GM12864 (cell line): ENCODE measurements at places on chromosomes 2 and 18.

- no peak for DNase-seq
Measured at GRCh38 chr2:153819074-153819473, 52.6 kb upstream of the GALNT13 start.

DNA sequence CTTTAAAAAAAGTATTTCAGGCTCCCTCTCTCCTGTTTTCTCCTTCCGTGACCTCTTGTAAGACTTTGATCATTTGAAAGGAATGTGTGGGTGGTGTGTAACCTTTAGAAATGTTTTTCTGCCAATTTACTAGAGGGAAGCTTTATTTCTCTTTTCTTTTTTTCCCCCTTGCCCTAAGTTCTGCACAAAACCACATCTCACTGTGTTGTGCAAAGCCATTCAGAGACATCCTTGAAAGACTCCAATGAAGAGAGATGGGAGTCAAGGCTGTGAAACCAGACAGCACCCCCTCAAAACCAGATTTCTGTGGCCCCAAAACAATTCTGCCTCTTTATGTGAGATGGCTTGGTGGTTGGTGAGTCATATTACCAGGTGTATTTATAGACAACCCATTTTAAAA is 184.6 kb upstream of the ERBB4 start:
- no peak for DNase-seq

DNA sequence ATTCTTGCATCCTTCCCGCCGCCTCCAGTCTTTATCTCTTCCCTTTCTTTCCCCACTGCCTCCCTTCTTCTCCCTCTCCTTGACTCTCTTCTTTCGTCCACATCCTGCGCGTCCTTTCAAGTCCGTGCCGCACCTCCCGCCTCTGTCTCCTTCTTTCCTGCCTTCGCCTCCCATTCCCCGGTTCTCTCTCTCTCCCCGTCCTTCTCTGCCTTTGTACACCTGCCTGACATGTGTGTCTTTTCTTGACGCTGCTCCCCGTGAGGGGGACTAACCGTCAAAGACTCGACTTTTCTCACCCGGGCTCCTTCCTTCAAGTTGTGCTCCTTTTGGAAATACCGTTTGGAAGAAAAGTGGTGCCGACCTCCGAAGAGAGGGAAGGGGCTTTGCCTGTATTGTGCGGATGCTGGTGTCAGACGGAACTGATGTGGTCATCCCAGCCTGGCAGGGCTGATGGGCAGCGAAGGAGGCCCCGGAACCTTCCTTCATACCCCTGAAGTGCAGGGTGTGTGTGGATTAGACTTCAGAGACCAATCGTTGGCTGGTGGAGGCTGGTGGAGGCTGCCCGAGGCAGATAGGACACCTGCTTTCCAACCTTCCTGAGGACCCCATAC is 879 bp downstream of the TMEM178A start:
- DNase-seq, result no peak

GRCh38 chr18:1014951-1015624 is 110.4 kb downstream of the ADCYAP1 start:
- DNase-seq, result no peak

GRCh38 chr2:237929979-237930378 is 36.8 kb upstream of the UBE2F start:
- no peak for DNase-seq

DNA sequence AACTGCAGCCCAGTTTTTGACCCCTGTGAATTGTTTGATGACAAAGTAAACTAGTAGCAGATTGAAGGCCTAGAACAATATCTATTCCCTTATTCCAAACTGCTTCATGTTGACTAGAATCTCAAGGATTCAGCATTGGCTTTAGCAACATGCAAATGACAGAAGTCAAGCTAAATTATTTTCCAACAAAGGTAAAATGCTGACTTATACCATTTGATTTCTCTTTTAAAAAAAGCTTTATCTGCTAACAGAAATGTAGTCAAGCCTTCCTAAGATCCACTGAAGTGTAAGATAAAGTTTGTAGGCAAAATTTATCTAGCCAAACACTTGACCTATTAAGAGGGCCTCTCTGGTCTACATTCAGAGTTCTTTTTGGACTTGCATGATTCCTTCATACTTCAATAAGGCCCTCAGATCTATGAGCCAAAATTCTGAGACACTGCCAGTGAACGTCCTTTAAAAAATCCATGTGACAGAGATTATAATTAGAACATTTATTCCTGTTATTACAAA is 9.5 kb upstream of the CYBRD1 start:
- no peak for DNase-seq

DNA sequence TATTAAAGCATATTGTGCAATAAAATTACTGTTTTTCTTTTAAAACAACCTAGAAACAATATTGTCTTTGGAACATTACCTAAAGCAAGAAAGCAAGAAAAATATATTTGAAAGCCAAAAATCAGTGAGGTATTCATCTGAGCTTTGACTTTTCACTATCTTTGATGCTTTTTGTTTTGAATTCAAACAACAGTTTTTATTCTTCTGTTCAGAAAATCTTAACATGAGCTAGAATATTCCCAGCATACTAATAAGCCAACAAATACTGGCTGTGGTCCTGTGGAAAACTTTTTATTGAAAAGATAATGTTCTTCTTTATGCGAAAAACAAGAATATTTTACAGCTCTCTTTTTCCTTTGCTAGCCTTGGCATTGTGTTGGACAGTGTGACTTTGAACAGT is 19.8 kb downstream of the FAM171B start:
- DNase-seq, result no peak

GRCh38 chr2:45011121-45011520 is 1.9 kb upstream of the SIX2 start:
- DNase-seq, result no peak

- no peak for DNase-seq
Measured at GRCh38 chr2:132559326-132559725, 110.7 kb downstream of the LYPD1 start.

DNA sequence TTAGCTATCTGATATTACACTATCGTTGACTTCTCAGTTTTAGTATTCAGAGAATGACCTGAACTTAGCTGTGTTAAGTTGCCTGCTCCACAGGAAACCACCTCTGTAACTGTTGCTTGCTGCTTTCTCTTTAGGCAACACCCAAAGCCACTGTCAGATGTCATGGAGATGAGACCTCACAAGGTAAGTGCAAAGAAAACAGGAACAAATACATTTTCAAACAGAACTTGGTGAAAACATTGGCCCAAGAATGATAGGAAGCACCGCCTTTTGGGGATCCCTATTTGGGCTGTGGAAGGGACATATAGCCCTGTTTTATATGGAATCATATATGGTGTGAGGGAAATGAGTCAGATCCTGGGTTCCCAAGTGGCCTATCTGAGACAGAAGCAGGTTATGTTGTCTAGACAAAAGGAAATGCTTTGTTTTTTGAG is 143.4 kb downstream of the UBE2E3 start:
- DNase-seq, result peak; percentile 88

GRCh38 chr2:60862642-60863041 is 18.7 kb upstream of the REL start:
- DNase-seq, result no peak

- no peak for DNase-seq
Measured at GRCh38 chr2:107313316-107313715, 427.3 kb upstream of the ST6GAL2 start.

DNA sequence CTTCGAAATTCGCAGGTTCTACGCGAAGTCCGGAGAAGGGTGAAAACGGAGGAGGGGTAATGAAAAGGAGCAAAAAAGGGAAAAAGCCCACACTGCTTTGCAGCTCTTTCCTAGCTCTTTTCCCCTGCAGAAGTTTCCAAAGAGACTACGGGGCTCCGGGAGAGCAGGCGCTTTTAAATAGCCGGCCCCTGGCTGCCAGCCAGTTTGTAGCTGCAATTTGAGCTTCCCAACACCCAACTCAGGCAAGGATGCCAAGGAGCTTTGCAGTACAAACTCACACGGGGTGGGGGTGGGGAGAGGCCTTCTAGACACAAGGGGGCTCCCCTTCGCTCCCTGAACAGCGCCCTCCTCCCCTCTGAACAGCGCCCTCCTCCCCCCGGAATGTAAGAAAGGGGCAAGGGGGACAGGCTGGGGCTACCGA is at the start of gene IGFBP5:
TSS of gene IGFBP5 (minus strand) at position 149 of the 421 bp plus-strand sequence. CDS start 774 bp downstream, outside the sequence.
- no peak for DNase-seq

- DNase-seq, result no peak
Measured at GRCh38 chr18:79912994-79913831, 38.2 kb downstream of the SLC66A2 start.

GRCh38 chr2:226984750-226985582 is 149.1 kb downstream of the RHBDD1 start:
- peak; percentile 53 for DNase-seq

GRCh38 chr2:45233301-45233700 is 224.0 kb upstream of the SIX2 start:
- DNase-seq, result no peak

DNA sequence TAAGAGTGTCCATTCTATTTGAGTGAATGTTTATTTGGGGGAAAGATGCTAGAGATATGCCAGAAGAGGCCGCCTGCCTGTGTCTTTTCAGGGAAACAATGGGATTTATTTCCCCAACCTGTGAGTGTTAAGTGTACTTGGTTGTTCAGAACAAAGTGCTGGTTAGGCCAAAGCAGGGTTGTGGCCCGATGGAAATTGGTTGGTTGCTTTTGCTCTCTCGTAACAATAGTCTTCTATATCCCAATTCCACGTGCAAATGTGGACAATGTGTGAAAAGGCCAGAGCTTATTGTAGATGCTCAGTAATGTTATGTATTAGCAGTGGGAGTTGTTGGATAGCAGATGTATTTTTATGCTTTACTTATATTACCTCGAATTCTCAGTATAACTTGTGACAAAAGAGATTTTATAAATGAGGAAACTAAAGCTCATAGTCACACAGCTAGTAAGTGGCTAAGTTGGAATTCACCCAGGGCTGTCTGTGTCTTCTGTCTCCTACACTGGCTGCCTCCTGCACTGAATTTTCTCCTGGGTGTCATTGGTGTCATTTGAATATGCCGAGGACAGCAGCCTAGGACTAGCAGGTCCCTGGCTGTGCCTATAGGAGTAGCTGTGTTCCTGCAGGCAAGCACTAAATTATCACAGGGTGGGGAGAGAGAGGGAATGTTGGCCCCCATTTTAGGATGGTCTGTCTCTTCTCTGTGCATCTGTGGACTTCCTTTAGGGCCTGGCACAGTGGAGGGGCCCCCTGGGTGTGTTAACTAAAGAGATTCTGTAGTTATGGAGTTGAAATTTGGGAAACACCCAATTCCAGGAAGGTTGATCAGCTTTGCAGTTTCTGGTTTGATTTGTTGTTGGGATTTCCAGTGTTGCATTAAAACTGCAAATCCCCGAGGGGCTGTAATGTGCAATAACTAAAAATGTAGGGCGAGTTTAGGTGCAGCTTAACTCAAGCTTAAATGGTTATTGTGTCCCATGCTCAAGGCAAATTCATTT is 21.6 kb downstream of the GPD2 start:
- DNase-seq, result no peak

- no peak for DNase-seq
Measured at GRCh38 chr2:218344090-218344754, 12.4 kb upstream of the CATIP start.

- no peak for DNase-seq
Measured at GRCh38 chr2:173684896-173685459, 280.2 kb downstream of the SP3 start.

DNA sequence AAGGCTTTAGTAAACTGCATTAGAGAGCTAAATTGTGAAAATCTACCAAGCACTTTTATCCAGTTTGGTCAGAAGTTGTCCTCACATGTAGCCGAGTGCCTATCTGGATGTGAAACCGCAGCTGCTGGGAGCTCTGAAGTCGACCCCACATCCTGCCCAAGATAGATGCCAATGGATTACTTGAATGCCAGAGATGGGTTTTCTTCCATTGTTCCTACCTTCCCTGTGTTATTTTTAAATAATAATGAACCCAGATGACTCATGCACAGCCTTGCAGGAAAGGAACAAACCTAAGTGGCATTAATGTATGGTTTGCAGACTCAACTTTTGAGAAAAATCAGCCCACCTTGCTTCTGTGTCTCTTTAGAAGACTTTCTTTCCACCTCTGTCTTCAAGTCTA is 408.5 kb downstream of the FBXO15 start:
- no peak for DNase-seq

DNA sequence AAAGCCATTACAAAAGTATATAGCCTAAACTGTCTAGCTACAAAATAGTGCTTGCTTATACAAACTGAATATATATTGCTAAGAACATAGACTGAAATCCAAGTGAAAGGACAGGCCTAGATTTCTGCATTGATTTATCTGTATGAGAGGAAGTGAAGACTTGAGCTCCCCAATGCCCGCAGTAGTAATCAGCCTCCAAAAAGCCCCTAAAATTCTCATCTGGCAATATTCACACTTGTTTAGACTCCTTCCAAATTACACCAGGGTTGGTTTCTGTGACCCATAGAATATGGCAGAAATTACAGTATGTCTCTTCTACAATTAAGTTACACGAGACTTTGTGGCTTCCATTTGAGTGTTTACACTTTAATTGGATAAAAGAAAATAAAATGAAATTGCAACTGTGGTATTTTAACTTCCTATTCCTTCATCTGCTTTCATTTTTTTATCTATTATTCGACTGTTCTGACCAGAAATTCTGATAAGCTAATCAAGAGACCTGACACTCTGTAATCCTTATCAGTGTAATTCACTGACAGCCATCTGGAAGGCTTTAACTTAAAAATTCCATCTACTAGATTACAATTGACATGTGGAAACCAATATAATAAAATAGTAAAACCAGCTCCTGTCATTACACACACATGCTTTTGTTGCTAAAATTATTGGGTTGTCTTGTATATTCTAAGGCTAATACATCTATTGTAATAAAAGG is 21.1 kb downstream of the ABCB11 start:
- no peak for DNase-seq

DNA sequence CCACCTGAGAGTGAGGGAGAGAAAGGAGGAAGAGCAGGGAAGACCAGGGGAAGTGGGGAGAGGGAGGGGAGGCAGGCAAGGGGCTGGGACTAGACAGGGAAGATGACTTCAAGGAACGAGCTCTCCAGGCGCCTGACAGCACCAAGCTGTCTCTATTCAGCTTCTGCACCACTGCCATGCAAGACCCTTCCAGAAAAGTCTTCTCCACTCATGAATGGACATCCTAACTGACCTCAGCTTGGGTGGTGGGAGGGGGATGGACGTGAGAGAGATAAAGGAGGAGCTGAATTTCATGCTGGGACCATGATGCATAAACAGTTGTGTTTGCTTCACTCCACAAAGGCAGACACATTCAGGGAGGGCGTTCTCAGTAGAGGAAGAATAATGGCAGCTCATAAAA is 206.4 kb upstream of the ARL4C start:
- no peak for DNase-seq

GRCh38 chr2:45820048-45820447 is 168.6 kb downstream of the PRKCE start:
- DNase-seq, result no peak
